Fibroblast of skin of left quadriceps (primary cell): ENCODE measurements at places on chromosomes 1 and 21.

GRCh38 chr1:202061055-202061454, 50.7 kb downstream of the ELF3 start:
- no peak for DNase-seq

- DNase-seq: peak; percentile 90
Observed at GRCh38 chr21:42097860-42098454, 26.8 kb downstream of the UMODL1 start.

DNA sequence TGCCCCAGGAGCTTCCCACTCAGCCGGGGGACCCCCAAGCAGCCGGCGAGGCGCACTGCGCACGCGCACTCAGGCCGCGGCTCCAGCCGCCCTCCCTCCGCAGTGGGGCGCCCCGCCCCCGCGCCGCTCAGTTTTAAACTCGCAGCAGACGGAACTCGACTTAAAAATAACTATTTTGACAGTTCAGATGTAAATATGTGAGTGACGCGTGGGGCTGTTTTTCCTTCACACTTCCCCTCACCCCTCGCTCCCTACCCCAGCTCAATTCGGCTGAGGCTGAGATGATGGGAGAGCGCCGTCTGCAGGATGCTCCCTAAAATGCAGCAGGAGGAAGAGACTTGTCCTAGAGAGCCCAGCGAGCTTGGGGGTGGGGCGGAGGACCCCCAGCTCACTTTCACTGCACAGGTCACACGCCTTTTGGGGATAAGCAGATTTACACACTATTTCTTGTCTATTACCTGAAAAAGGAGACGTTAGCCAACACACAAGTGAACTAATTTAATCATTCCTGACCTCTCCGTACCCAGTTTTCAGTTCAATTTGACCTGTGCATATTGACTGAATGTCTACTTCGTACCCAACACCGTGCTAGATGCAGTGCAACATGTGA, 8.9 kb upstream of the LEMD1 start:
- DNase-seq: no peak

DNA sequence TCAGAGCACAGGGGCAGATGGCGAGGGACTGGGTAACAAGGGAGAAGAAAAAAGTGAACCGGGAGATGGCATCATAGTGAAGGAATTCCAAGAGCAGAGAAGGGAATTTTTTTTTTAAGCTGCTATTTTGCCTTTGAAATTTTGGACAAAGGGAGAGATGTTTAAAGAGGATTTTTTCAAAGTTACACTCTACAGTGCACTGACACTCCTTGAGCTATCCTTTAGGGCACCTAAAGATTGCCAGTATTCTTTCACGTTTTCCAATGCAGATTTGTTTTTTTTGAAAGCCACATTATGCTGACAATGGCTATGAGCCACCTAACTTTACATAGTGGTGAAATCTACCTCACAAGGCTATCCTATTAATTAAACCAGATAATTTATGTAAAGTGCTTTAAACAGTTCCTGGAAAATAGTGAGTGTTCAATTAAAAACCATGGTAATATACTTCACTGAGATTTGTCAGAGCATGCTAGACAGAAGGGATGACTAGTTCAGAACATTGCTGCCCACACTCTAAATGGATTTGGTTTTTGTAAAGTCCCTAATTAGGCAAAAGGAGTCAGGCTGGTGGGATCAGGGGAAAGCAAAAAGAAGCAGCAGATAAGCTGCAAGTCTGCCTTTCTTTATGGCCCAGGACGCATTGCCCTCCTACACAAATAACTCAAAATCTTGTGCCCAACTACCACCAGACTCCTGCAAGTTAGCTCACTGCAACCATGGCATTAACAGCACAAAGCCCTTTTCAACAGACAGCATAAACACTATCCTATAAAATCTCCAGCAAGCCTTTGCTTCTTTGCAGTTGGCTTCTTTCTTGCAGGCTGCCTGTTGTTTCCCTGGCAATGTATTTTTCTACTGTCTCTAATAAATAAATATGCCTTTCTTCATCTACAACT, 53.9 kb downstream of the PRDX6 start:
- DNase-seq: no peak

DNA sequence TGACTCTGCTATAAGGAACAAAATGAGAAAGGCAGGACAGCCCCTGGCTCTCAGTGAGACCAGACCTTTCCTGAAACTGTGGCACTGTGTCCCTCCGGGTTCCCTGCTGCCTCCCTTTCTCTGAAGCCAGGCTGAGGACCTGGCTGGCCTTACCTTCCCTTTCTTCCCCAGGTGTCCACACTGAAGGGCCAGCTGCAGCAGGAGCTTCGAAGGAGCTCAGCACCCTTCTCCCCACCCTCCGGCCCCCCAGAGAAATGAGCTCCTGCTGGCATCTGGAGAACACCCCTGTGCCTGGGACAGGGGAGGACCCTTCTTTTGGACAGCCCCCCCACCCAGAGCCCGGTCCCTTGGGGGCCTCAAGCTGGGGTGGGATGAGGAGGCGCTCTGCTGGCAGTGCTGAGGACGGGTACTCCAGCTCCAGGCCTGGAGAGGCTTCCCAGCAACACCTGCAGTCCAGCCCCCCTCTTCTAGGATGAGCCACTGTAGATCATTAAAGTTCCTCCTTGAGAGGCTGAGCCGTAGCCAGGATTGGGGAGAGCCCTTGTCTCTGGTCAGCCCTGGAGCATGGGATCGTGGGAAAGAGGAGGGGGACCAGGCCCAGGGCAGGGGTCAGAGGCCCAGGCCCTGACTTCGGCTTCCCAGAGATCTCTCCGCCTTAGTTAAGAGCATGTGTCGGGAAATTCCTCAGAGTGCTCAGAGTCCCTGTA, 8.1 kb downstream of the MFAP2 start:
- DNase-seq: no peak
